ENCODE measurements at places on chromosomes 5 and 9.

DNA sequence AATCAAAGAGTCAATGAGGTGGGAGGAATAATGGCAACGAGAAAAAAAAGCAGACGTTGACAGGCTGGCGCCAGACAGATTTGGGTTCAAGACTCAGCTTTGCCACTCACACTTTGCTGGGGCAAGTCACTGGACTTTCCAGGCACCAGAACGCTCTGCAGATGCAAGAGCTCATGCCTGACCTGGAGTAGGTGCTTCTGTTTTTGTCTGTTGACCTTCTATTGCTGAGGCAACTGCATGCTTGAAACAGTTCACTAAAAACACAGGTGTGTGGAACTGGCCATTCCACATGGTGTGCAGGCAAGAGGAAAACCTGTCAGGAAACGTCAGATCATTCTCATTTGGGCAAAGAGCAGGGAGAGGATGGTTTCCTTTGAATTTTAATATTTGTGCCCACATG is 161.2 kb upstream of the SMIM23 start:
- no peak for DNase-seq

- DNase-seq = no peak
These were observed 602.1 kb downstream of the TAF11L14 start for GRCh38 chr5:18236386-18236785.

- DNase-seq = peak; percentile 62
These were observed 1.3 kb upstream of the TRMO start for GRCh38 chr9:97923529-97924108.

DNA sequence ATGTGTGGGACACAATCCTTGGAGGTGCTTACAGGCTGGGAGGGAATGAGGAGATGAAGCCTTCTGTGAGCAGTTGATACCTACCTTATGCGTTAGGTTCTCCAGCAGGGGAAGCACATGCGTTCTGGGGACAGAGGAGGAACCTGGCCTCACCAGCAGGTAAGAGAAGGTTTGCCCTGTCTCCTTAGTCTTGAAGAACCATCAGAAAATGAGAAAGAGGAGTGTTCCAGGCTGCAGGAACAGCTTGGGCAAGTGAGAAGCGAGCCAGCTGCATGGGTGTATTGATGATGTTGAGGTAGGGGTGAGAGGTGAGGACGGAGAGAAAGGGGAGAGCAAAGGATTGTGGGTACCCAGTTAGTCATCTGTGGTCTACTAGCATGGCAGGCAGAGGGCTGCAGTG is 156.9 kb upstream of the MVB12B start:
- no peak for DNase-seq
